ENCODE measurements at places on chromosomes 3 and 15.

DNA sequence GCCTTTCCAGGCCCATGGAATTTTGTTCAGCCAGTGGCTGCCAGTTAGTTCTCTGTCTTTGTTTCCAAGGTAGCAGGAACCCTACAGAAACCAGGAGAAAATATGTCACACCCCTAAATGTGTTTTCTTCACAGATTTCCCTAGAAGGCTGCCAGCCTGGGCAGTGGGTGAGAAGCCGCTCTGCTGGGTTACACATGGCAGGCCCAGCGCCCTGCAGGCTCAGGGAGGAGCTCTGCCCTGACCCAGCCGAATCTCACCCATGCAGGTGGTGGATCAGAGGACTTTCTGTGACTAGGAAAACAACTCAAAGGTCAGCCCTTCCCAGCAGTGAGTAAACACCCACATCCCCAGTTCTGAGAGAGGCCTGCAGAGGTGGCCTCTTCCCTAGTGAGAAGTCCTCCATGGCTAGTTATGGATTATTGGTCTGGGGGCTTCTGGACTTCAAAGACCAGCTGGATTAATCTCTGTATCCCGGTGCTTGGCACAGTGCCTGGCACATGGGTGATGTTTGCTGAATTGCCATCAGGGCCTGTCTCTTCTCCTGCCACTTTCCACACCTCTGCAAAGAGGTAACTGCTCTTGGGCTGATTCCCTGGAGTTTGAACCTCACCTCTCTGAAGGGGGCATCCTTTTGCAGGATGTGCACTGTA, 34.7 kb upstream of the BDH1 start:
- DNase-seq: no peak

DNA sequence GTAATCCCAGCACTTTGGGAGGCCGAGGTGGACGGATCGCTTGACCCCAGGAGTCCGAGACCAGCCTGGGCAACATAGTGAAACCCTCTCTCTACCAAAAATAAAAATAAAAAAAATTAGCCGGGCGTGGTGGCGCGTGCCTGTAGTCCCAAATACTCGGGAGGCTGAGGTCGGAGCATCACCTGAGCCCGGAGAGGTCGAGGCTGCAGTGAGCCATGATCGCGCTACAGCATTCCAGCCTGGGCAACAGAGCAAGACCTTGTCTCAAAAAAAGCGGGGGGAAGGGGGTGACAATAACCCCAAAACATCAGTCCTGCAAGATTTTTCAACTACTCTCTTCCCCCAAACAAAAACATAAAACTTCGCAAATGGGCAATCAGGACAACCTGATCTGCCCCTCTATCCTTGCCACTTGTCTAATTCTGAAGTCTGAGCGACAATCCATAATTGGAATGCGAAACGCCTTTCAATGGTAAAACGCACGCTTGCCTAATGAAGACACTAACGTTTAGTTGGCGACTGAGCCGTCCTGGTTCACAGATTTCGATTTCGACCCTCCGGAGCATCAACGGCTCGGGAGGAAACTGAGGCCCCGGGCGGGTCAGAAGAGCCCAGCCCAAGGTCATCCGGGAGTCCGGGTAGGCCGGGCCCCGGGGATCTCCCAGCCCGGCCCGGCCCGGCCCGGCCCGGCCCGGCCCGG, 868 bp downstream of the BTBD1 start:
- no peak for DNase-seq

- DNase-seq: no peak
Measured at GRCh38 chr3:164332831-164333802, 745.2 kb downstream of the SI start.

- no peak for DNase-seq
Measured at GRCh38 chr3:151795276-151795675, 18.6 kb upstream of the AADAC start.

DNA sequence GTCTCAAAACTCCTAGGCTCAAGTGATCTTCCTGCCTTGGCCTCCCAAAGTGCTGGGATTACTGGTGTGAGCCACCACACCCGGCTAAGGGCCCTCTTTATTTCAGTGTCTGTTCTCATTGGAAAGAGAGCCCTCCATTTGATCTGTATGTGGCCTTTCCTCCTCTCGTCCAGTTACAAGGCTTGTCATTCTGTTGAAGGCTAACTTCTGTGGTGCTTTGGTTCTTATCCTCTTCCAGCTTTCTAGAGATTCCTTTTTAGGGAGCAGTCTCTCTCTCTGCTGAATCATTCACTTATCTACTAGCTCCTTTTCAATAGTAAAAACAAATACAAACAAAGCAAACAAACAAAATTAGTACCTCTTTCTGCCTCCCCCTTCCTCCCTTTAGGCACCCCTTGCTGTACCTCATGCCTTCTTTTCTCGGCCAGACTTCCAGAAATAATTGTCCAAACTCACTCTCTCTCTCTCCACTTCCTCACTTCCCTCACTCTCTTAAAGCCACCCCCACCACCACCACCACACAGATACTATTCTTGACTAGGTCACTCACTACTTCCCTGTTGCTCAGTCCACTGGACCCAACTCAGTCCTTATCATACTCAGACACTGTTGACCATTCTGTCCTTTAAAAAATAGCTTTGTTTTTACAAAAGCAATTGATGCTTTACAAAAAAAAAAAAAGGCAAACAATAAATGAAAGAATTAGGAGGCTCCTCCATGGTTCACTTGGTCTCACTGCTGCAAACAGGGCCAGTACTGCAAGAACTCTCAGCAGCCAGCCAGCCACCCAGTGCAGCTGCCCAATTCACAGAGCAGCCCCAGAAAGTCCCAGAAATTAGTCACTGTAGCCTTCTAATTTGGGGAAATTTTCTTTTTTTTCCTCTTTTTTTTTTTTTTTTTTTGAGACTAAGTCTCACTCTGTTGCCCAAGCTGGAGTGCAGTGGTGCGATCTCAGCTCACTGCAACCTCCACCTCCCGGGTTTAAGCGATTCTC, 31.7 kb upstream of the RAB11A start:
- DNase-seq: no peak

- DNase-seq: no peak
Measured at GRCh38 chr3:184842433-184842832, 30.5 kb downstream of the VPS8 start.

DNA sequence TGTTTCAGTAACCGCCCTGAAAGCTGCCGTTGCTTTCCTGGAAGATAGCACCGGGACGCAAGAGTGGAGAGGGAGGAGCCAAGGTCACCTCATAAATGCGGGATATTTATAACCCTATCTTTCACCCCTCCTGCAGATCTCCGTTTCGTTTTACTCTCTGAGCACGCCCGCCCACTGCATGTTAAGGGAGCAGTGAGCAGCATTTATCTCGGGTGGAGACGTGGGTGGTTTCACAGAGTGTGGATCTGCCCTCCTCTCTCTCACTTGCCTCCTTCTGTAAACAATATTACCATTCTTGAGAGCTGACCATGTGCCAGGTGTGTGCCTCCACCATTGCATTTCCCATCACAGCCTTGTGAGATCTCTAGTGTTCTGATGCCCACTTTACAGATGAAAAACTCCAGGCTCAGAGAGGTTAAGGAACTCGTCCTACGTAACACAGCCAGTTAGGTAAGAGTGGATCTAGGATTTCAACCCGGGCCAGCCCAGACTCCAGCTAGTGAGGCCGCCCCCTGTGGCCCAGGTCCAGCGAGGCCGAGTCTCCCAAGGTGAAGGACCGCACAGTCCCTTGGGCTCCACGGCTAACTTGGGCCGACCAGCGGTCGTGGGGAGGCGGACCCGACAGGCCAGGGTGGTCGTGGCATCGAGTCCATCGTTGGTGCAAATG, 16.9 kb upstream of the SEMA4B start:
- DNase-seq: no peak

GRCh38 chr15:65796610-65797078, 4.6 kb upstream of the DENND4A start:
- no peak for DNase-seq

DNA sequence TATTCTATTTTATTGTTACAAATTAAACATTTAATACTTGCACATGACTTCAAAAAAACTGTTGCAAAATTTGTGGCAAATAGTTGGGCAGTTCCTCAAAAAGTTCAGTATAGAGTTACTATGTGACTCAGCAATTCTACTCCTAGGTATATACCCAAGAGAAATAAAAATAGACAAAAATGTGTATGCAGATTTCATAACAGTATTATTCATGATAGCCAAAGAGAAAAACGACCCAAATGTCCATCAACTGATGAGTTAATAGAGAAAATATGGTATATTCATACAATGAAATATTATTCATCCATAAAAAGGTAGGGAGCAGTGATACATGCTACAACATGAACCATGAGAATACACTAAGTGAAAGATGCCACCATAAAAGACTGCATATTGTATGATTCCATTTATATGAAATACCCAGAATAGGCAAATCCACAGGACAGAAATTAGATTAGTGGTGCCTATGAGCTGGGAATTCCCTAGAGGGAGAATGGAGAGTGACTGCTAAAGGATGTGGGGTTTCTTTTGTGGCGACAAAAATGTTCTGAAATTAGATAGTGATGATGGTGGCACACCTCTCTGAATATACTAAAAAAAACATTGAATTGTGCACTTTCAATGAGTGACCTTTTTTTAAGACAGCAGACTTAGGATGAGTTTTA, 31.6 kb upstream of the CLASP2 start:
- DNase-seq: no peak

DNA sequence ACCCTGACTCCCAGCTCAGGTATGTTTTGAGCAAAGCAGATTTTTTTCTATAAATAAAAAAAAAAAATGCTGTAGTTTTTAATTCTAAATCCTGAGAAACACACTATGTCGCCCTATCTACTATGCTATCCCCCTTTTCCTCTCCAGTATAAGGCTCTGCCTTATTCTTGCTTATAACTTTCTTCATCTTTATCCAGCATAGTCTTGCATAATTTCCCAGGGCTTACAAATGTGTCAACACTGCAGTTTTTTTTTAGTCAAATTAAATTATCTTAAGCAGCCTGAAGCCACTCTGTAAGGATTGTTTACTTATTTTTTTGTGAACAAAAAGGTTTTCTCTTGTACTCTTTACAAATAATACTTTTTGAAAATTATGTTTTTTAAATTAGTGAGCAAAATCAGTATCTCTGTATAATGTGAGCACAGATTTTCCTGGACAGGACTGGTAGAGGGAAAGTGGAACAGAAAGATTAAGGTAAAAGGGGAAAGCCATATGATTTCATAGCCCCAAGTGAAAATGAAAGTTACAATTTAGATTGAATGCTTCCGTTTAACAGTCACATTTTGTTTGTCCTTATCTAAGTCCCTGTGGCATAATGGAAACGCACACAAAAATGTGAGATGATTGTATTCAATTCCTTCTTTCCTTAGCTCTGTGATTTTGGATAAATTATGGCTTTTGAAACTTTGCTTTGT, 5.6 kb upstream of the PYDC2 start:
- no peak for DNase-seq

DNA sequence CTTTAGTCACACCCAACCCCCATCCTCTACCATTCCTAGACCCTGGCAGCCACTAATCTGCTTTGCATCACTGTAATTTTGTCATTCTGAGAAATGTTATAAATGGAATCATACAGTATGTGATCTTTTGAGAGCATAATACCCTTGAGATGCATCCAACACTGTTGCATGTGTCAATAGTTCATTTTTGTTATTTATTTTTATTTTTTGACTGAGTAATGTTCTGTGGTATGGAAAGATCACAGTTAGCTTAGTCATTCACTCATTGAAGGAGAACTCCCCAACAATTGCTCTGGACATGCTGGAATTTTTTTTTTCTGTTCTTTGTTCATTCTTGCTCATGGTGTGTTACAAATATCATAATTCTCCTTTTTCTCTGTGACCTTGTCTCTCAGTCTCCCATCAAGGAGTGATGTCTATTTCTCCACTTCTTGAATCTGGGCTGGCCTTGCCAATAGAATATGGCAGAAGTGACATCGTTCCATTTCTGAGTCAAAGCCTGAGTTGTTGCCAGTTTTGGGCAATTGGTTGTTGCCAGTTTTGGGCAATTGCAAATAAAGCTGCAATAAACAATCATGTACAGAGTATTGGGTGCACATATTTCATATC, 6.8 kb upstream of the ADPGK start:
- no peak for DNase-seq

GRCh38 chr3:55780913-55781312, 293.8 kb upstream of the WNT5A start:
- no peak for DNase-seq

GRCh38 chr3:66153481-66154443, 67.0 kb upstream of the SLC25A26 start:
- peak; percentile 15 for DNase-seq

DNA sequence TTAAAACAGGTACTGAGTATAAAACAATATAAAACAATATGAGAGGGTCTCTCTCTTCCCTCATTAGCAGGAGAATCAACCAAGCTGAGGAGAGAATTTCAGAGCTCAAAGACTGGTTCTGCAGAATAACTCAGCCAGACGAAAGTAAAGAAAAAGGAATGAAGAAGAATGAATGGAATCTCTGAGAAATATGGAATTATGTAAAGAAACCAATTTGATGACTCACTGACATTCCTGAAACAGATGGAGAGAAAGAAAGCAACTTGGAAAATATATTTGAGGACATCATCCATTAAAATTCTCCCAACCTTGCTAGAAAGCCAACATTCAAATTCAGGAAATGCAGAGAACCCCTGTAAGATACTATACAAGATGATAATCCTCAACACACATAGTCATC, 630.9 kb downstream of the PYDC2 start:
- no peak for DNase-seq

GRCh38 chr3:123314359-123315270, 112.9 kb downstream of the SEC22A start:
- DNase-seq: no peak

DNA sequence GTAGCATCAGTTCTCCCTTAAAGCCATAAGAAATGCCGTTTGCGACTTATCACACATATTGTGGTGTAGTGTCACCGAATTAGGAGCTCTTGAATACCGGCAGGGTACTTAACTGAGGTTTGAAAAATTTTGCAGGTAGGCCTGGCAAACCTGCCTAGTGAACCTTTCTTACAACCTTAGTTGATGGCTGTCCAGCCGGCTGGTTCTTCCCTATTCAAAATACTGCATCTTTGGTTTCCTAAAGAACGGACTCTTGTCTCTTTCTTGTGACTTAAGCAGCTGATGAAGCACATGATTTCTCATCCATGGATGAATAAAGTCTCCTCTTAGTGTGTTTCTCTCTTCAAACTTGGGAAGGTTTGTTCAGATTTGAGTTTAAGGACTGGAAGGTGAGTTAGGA, 1.5 kb downstream of the RAB7A start:
- DNase-seq: no peak

GRCh38 chr3:81437683-81438082, 323.8 kb downstream of the GBE1 start:
- DNase-seq: no peak

DNA sequence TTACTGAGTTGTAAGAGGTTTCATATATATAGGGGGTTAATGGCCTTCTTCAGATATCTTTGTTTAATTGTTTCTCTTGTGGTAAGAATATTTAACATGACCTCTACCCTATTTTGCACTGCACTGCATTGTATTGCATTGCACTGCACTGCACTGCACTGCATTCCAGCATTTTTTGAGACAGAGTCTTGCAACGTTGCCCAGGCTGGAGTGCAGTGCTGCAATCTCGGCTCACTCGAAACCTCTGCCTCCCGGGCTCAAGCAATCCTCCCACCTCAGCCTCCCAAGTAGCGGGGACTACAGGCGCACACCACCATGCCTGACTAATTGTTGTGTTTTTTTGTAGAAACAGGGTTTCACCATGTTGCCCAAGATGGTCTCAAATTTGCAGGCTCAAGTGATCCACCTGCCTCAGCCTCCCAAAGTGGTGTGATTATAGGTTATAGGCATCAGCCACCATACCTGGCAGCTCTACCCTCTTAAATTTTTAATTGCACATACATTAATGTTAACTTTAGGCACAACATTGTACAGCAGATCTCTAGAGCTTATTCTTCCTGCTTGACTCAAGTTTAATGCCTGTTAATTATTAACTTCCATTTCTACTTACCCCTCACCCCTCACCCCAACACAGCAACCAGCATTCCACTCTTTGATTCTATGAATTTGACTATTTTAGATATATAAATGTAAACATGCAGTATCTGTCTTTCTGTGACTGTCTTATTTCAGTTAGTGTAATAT, 38.4 kb downstream of the NEDD4 start:
- no peak for DNase-seq
